ENCODE measurements at places on chromosomes 7 and 10. TPM values are rescaled to one million over a fixed set of nuclear protein-coding genes. Genes with fewer than 3 reads are reported as not detected.

GNAT3 gene
- total RNA-seq, result not detected

OR2A42 gene
- total RNA-seq, result not detected

ACHE gene
- 4.3 TPM for total RNA-seq

FAM200A gene
- total RNA-seq, result 1.7 TPM

GRCh38 chr10:6171881-6172695 is 30.6 kb upstream of the PFKFB3 start:
- no peaks in the 10 kb centered on the region for H3K36me3 ChIP-seq
- no peaks in the 10 kb centered on the region for H3K4me1 ChIP-seq
- no peak for DNase-seq
- no peak overlapping the region for H3K27ac ChIP-seq
- H3K27me3 ChIP-seq, result no peaks in the 10 kb centered on the region

- H3K4me1 ChIP-seq, result no peaks in the 10 kb centered on the region
- H3K4me3 ChIP-seq, result no peak overlapping the region
- peak; percentile 28 for DNase-seq
- H3K27ac ChIP-seq, result no peak overlapping the region
Observed at GRCh38 chr10:124532106-124532641, 70.6 kb downstream of the LHPP start.

GRCh38 chr10:16442914-16443313 is 6.1 kb downstream of the PTER start:
- no peak overlapping the region for H3K4me3 ChIP-seq
- no peak for DNase-seq
- H3K27me3 ChIP-seq, result no peaks in the 10 kb centered on the region
- no peaks in the 10 kb centered on the region for H3K36me3 ChIP-seq
- peaks cover 28% of the 10 kb centered on the region for H3K4me1 ChIP-seq

GRCh38 chr10:7274293-7274692 is 136.5 kb downstream of the SFMBT2 start:
- H3K36me3 ChIP-seq, result no peaks in the 10 kb centered on the region
- H3K27ac ChIP-seq, result no peak overlapping the region
- H3K27me3 ChIP-seq, result no peaks in the 10 kb centered on the region
- no peak for DNase-seq

DNA sequence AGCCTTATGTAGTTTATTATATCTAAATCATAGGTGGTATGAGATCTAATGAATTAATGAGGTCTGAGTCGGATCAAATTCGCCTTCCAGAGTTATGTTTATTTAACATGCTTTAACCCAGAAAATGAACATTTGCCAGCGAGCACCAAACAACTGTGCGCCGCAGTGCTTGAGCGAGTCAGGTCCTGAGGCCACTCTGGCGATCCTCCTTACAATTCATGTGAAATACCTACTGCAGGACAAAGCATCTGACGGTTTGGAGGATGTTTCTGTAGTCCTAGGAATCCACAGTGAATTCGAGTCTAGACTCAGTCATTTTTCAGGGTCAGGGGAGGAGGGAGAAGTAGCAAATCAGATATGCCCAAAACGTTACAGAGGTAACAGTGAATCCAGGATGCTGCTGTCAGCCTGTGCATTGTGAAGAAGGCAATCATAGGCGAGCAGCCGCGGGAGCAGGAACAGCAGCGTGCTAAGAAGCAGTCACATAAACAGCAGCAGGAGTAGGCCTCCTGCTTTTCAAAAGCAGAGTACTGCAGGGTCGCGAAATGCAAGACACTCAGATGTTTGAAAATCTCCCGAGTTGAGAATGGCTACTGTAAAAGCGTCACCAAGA is 120.2 kb downstream of the CACNB2 start:
- H3K4me3 ChIP-seq, result no peak overlapping the region
- H3K36me3 ChIP-seq, result no peaks in the 10 kb centered on the region
- H3K27me3 ChIP-seq, result no peaks in the 10 kb centered on the region
- DNase-seq, result no peak
- no peaks in the 10 kb centered on the region for H3K4me1 ChIP-seq

GRCh38 chr10:8069108-8069507 is 14.6 kb downstream of the GATA3 start:
- H3K4me1 ChIP-seq, result no peaks in the 10 kb centered on the region
- no peak for DNase-seq
- no peaks in the 10 kb centered on the region for H3K36me3 ChIP-seq
- H3K27me3 ChIP-seq, result no peaks in the 10 kb centered on the region

GRCh38 chr7:38681882-38682281 is 50.7 kb upstream of the AMPH start:
- H3K36me3 ChIP-seq, result no peaks in the 10 kb centered on the region
- H3K4me1 ChIP-seq, result no peaks in the 10 kb centered on the region
- no peaks in the 10 kb centered on the region for H3K27me3 ChIP-seq
- no peak overlapping the region for H3K4me3 ChIP-seq

DNA sequence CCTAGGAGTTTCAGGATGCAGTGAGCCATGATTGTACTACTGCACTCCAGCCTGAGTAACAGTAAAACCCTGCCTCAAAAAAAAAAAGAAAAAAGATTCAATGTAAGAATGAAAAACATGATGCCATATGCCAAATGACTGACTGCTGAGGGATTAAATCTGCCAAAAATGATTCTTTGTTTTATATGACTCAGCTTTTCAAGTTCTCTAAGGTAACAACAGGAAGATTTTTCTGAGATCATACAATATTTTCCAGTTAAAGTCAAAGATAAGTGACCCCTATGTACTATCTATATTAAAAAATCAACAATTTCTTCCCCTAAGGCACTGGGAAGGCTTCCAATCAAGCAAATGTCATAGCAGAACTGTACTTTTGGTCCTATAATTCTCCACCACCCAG is 271.2 kb upstream of the IMMP2L start:
- no peaks in the 10 kb centered on the region for H3K27me3 ChIP-seq
- H3K4me3 ChIP-seq, result no peak overlapping the region
- no peak overlapping the region for H3K27ac ChIP-seq
- no peaks in the 10 kb centered on the region for H3K4me1 ChIP-seq
- no peak for DNase-seq
- H3K36me3 ChIP-seq, result no peaks in the 10 kb centered on the region

All from pancreas (tissue), 10 donors.